Activated CD4-positive, alpha-beta T cell treated with anti-CD3 and anti-CD28 coated beads, Interleukin-2, amount 50 U/mL, for 16 hours (primary cell): ENCODE measurements at places on chromosomes 4 and X.

- DNase-seq = no peak
Observed at GRCh38 chr4:26377328-26378311, 56.8 kb downstream of the RBPJ start.

GRCh38 chrX:40470830-40471429, 109.8 kb upstream of the ATP6AP2 start:
- DNase-seq = no peak

GRCh38 chrX:82589410-82589809, 918.7 kb upstream of the POU3F4 start:
- no peak for DNase-seq

DNA sequence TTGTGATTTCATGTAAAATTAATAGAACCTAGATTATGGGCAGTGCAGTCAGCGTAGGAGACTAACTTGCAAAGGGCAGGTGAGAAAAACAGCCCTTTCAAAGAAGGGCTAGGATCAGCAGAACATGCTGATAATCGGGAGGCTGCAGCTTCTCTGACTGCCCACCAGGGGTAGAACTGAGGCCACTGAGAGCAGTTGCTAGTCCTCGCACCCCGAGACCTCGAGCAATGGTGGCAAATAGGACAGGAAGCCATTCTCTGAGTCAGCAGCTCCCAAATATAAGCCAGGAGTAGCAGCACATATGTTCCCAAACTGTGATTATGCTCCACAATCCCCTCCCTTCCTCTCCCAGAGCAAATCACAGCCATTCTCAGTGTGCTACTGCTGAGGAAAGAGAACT, 186.5 kb downstream of the MSL3 start:
- DNase-seq = no peak

DNA sequence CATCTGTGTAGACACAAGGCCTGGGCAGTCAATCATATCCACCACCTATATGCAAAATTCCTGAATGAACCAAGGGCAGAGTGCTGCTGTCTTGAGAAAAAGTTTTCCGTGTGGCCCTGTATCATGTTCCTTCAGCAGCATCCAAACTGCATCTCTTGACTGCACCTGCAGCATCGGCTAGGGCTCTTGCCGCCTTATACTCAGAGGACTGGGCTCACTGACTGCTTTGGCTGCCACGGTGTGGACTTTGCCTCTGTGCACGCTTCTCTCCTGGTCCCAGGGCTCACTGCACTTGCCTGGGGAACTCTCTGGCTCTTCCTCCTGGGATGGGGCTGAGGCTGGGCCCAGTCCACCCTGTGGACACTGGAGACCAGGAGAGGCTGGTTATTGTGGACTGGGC, 39.5 kb upstream of the STS start:
- no peak for DNase-seq
